K562 (cell line): ENCODE measurements at places on chromosomes 16 and 17.

DNA sequence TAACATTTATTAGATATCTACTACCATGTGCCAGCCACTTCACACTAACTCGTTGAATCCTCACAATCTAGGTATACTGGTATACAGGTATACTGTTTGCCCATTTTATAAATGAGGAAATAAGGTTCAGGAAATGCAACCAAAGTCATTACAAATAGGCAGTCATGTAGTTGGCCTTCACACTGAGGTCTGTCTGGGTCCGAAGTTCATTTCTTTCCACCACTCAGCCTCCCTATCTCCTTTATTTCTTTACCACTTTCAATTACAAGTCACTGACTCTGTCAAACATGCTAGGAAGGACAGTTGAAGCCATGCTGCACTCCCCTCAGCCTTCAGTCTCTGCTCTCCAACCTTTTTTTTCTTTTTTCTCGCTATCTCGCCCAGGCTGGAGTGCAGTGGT, 20.7 kb upstream of the SIAH1 start:
- no peak for DNase-seq

DNA sequence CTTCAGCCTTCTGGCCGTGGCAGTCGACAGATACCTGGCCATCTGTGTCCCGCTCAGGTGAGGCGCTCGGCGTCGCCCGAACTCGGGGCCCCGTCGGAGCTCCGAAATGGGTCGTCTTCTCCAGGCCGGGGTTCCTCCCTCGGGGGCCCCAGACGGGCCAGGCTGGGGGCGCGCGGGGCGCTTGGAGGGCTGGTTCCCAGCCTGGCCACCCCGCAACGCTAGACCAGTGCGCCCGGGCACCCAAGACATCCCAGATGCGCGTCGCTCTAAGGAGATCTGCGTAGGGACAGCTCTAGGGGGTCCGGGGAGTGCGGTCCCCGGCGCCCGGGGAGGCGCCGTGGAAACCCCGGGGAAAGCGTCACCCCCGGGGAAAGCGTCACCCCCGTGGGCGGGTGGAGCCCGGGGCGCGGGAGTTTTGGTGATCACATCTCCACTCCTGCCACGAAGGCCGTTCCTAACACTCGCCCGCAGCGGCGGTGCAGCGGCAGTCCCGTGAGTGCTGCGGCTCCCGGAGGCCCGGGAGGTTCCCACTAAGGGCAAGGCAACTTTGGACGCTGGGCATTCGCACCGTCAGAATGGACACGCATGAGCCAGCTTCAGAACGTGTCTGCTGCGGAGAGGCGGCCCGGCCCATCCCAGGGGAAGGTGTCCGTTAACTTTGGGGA, 729 bp downstream of the ADORA2B start:
- DNase-seq, result peak; percentile 55

GRCh38 chr17:32629563-32630190, 142.9 kb downstream of the CDK5R1 start:
- no peak for DNase-seq

- DNase-seq, result no peak
Measured at GRCh38 chr16:27977966-27978365, 85.5 kb downstream of the GSG1L start.

DNA sequence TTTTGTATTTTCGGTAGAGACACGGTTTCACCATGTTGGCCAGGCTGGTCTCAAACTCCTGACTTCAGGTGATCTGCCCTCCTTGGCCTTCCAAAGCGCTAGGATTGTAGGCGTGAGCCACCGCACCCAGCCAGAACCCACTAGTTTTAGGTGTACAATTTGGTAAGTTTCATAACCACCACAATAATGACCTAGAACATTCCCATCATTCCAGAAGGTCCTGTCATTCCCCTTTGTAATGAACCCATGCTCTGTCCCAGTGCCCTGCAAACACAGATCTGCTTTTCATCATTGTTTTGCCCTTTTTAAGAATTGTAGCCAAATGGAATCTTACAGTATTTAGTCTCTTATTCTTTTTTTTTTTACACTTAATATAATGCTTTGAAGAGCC, 35.6 kb upstream of the IRF8 start:
- DNase-seq, result no peak

DNA sequence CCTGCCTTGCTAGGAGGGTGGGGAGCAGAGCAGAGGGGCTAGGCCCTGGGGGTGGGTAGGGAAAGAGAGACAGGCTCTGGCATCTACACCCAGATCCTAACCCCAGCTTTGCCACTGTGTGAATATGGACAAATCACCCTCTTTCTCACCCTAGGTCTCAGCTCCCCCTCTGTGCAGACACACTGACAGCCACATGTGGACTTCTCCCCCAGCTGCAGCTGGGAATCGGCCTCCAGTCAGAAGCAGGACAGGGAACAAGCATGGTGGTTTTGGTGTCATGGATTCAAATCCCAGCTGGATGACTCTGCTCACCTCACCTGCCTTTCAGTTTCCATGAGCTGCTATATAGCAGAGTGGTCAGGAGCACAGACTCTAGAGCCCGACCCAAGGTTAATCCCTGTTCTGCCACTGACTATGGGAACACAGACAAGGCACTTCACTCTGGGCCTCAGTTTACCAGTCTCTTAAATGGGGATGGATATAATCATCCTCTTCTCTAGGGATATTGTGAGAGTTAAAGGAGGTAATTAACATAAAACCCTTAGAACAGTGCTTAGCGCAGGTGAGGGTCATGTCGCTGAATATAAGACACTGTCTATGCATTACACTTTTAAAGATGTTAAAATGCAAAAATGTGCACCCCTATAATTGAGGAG, 26.2 kb upstream of the MAP3K14 start:
- no peak for DNase-seq

DNA sequence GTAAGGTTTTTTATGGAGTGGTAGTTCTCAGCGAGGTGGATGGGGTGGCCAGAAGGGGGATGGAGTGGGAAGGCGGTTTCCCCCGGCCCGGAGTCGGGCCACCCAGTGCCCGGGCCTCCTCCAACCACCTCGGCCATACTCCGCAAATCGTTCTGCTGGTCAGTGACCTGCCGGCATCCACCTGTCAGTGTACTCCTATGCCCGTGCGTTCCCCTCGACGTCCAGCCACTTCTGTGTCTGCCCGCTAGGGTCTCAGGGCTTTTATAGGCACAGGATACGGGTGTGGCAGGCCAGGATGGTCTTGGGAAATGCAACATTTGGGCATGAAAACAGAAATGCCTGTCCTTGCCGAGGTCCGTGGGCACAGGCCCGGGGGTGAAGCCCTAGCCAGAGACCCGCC, 19.3 kb upstream of the ASGR2 start:
- no peak for DNase-seq

- peak; percentile 59 for DNase-seq
Measured at GRCh38 chr16:71426069-71426879, 15.6 kb downstream of the TLE7 start.

- DNase-seq, result no peak
Measured at GRCh38 chr16:86917471-86918365, 339.4 kb downstream of the FOXL1 start.

DNA sequence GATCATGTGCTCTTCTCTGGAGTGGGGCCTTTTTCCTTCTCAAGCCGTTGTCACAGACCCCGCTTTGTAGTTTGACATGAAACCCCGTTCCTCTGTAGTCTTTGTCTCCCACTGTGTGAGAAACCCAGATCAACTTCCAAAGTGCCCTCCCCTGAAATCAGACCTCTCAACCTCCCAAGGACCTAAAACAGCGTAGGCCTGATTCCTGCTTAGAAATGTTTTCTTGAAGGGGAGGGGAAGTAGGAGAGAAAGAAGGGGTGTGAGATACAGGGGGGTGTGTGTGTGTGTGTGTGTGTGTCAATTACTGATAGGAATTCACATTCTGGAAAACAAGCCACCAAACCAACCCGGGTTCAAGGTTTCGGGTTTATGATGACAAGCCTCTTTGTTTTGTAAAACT, 1.4 kb downstream of the UBE2O start:
- peak; percentile 25 for DNase-seq
